ENCODE measurements at places on chromosomes 5 and 9.

GRCh38 chr5:122093415-122094180, 15.5 kb upstream of the LOX start:
- DNase-seq = no peak

DNA sequence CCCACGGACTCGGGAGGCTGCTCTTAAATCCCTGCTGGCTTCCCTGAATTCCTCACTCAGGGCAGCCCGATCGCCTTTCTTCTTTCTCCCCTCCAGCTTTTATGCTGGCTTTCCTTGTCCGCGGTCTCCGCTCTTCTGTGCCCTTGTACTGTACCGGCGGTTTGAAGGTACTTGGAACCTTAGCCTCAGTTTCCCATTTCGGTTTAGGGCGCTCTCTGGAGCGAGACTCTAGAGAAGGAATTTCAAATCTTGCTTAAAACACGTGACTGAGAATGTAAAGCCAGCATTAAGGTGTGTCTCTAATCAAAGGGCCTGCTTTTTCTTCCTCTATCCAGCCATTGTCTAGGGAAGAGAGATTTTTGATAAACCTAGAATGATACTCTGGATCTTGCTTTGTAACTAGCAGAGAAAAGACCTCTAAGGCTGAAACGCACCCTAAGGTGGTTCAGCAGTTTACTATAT, 650 bp downstream of the GPR107 start:
- DNase-seq = no peak

- DNase-seq = no peak
Measured at GRCh38 chr9:92740446-92740961, 24.1 kb downstream of the BICD2 start.

GRCh38 chr5:81428861-81429260, 34.9 kb upstream of the ACOT12 start:
- DNase-seq = no peak

DNA sequence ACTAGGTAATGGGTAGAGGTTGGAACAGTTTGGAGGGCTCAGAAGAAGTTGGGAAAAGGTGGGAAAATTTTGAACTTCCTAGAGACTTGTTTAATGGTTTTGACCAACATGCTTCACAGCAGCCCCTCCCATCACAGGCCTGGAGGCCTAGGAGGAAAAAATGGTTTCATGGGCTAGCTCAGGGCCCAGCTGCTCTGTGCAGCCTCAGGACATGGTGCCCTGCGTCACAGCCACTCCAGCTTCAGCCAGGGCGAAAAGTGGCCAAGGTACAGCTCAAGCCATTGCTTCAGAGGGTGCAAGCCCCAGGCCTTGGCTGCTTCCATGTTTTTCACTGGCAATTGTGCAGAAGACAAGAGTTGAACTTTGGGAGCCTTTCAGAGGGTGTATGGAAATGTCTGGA, 453.7 kb downstream of the LRRC70 start:
- peak; percentile 2 for DNase-seq

- no peak for DNase-seq
Measured at GRCh38 chr5:74075501-74076484, 449.8 kb downstream of the ARHGEF28 start.

GRCh38 chr9:20322212-20322611, 300.1 kb downstream of the MLLT3 start:
- no peak for DNase-seq

DNA sequence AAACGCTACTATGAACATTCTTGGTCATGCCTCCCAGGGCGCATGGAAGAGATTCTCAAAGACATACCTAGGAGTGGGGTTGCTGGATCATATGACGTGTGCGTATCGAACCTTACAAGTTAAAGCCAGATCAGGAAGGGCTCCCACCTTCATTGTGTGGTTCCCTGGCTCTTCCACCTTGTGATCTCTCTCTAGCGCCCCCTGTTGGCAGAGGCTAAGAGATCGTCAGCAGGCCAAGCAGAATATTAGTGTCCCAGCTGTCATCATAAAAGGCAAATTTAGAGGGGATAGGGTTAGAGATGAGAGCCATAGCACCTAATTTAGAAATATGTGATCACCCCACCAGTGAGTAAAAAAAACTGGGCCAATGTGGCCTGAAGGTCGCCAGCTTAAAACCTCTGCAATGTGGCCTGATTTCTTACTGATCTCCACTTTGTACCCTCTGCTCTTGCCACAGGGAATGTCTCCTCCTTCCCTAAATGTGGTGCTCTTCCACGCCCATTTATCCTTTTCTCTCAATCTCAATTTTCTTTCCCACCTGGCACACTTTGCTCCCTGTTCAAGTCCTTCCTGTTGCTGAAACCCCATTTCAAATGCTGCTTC, 91.7 kb upstream of the SHB start:
- DNase-seq = peak; percentile 78

DNA sequence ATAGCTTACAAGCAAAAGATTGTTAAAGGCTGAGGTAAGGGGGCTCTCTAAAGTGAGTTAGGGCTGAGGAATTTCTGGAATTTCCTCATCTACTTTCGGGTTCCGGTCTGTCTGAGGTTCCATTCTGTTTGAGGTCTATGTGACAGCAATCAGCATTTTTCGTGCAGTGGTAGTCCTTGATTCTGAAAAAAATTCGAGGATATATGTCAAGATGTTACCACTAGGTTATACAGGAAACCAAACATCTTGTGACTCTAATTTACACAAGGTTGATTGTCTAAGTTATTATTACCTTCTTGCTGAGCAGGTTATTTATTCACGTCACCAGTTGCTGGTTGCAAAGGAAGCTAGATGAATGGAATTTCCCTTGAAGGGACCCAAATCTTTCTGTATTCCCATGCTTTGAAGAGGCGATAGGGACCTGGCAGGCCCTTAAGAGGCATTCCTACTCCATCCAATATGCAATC, 35.2 kb downstream of the RLN2 start:
- DNase-seq = no peak

- no peak for DNase-seq
Measured at GRCh38 chr9:107059220-107059619, 196.3 kb downstream of the ZNF462 start.

DNA sequence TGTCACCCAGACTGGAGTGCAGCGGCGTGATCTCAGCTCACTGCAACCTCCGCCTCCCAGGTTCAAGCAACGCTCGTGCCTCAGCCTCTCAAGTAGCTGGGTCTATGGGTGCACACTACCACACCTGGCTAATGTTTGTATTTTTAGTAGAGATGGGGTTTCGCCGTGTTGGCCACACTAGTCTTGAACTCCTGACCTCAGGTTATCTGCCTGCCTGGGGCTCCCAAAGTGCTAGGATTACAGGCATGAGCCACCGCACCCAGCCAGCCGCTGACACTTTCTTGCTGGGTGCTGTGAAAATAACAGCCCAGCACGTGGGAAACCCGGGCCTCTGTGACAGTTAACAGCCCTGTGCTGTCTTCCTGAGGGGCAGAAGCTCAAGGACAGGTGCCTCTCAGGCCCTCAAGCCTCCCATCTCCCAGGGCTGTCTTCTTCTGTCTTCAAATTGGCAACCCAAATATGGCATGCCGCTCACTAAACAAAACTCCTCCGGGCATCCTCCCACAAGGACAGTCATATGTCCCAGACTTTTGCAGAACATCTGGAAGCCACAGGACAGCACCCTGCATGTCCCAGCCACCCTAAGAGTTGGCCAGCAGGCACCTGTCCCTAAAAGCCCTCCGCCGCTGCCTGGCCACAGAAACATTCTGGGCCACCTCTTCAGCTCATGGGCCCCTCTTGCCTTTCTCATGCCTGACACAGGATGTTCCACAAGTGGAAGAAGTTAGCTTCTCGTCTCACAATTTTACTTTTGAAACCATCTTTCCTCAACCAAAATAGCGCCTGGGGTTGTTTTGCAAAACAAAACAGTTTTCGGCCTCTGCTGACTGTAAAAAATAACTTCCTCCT, 233.6 kb downstream of the SYK start:
- DNase-seq = no peak

DNA sequence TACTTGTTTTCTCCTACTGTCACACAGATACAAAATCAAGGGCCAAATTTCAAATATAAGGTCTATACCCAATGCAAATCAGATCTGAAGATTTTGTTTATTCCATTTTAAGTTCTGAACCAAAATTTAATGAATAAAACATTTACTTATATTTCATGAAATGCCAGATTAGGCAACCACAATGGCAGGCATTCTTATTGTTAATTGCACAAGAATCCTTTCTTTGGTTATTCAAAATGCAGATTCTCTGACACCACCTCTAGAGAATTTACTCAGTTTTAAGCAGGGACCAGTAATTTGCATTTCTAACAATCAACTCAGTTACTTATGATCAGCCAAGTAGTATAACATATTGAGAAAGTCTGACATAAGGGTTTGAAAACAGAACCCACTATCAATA, 972.4 kb upstream of the ACO1 start:
- DNase-seq = no peak

DNA sequence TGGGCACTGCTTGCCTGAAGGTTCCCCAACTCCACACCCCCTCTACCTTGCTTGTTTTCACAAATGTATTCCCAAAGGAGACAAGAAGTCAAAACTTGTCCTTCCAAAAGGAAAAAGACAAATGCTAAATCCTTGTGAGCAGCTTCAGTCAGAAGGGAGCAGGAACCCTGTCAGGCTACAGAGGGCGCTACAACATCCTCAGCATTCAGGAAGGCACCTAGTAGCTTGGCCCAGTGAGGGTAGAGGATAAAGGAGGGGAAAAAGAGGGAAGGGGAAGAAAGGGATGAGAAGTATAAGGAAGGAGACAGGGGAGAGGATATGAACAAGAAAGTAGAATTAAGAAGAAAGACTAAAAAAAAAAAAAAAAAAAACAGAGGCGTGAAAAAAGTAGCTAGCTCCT, 97.5 kb downstream of the MLLT3 start:
- DNase-seq = peak; percentile 31
